ENCODE measurements at places on chromosomes 6 and 20.
A peak's percentile ranks its signal among the peaks of the same experiment; 100 is the strongest.

- no peak for DNase-seq
Observed at GRCh38 chr6:15893556-15894253, 230.9 kb upstream of the DTNBP1 start.

DNA sequence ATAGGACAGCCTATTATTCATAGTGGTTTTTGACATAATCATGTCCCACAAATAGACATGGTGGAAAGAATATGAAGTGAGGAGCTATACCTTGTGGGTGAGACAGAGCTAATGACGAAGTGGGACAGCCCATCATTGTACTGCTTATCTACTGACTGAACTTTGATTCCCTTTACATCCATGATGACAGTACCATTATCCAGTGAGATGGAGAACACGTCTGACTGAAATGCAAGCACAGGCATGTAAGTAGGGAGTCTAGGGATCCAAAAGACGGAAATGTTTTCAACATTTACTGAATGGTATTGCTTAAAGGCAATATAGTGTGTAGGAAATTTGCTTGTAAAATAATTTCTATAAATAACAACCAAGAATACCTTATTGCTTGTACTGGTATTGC, 43.5 kb downstream of the FAM229B start:
- DNase-seq, result no peak

GRCh38 chr6:109236115-109237076, 141.1 kb downstream of the CEP57L1 start:
- no peak for DNase-seq

DNA sequence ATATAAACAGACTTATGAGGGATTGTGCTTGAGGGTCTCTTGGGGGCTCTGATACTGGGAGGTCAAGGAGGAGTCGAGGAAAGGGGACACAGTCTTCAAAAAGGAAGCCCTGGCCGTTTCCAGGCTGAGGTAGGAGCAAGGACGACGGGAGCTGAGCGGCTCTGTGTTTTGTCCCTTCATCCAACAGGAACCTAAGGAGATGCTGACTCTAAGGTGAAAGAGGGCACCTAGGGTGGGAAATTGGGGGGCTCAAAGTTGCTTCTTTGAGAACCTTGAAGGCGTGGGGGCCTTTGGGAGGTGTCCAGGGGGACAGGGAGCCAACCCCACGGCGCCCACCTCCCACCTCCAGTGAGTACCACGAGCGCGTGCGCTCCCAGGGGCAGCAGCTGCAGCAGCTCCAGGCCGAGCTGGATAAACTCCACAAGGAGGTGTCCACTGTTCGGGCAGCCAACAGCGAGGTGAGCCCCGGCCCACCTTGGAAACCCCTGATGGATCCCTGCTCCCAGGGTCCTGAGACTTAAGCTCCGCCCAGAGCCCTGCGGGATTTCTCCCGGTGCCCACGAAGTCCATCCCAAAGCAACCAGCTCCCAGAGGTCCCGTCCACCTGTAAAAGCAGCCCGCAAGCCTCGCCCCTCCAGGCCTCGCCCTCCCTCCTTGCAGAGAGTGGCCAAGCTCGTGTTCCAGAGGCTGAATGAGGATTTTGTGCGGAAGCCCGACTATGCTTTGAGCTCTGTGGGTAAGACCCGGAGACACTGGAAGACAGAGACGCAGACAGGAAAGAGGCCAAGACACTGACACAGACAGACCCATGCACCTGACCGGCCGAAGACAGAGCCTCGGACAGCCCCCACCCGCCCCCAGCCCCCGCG, 2.9 kb downstream of the SPAG4 start:
- DNase-seq, result no peak

DNA sequence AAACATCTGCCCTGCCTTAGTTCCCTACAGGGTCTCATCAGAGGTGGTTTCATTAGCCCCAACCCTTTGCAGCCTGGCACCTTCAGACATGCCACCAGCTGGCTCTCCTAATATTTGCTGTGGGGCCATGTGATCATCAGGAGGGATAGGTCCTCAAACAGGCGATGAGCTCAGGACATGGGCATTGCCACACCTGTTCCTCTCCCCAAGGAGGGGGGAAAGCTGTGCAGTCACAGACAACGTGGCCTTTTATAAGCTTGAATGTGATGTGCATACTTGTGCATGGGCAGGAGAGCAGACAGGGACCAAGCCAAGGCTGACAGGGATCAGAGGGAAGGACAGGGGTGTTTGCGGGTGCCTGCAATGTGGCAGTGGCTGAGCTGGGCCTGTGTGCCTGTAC, 78.8 kb upstream of the ZNFX1 start:
- no peak for DNase-seq

DNA sequence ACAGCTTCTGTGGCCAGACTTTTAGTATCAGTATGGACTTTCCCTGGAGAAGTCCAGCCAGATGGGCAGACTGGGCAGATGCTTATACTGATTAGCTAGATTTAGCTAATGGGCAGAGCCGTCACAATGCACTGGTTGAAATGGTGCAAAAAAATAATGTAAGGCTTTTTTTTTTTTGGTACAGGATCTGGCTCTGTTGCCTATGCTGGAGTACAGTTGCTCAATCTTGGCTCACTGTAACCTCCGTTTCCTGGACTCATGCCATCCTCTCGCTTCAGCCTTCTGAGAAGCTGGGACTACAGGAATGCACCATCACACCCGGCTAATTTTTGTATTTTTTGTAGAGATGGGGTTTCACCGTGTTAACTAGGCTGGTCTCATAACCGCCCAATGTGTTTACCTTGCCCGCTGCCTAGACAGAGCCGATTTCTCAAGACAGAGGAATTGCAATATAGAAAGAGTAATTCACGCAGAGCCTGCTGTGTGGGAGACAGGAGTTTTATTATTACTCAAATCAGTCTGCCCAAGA, 16.4 kb upstream of the KIFC1 start:
- peak; percentile 71 for DNase-seq

DNA sequence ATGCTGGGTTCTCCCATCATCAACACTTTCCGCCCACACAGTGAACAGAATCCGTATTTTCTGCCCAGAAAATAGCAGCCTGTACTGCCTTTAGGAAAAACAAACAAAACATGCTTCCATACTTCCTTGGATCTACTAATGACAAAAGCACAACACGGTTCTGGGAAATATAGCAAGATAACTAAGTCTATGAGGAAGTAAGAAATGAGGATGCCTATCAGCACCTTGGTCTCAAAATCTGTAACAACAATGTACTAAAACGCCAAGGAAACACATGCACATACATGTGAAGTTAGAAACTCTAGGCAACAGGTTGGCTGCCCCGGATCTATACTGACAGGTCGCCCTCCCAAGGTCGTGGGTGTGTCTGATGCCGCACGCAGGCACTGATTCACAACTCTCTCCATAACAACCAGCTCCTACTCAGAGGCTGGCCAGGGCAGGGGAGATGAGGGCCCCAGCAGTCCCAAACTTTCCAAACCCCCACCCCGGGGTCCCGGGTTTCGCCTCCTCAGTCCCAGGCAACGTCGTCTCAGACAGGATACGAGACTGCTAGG, 710 bp downstream of the BTBD9 start:
- DNase-seq, result peak; percentile 19

DNA sequence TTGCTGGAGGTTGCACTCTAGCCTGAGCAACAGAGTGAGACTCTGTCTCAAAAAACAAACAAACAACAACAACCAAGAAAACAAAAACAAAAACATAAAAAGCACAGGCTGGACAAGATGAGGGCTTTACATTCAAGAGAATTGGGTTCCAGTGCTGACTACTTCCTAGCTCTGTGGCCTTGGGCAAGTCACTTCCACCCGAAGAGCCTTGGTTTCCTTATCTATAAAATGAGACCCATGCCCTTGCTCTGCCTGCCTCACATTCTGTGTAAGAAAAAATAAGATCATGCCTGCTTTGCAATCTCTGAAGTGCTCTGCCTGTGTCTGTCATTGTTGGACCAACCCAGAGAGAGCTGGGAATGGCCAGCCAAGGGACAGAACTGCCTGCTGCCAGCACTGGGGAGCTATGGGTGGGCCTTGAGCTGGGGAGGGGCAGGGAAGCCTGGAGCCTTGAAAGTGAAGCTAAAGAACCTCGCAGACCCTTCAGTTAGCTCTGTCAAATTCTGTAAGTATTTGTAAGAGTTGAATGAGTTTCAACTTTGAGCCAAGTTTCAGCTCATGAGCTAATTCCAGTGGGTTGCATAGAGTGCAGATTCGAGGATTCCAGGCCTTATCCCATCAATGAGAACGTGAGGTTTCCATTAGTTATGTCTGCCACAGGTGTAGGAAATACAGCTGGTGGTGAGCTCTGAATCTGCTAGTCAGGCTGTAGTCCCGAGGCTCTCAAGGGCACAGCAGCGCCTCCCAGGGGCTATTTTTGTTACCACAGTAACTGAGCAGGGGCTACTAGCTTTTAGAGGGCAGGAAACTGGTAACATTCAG, 93.2 kb downstream of the DLGAP4 start:
- no peak for DNase-seq

DNA sequence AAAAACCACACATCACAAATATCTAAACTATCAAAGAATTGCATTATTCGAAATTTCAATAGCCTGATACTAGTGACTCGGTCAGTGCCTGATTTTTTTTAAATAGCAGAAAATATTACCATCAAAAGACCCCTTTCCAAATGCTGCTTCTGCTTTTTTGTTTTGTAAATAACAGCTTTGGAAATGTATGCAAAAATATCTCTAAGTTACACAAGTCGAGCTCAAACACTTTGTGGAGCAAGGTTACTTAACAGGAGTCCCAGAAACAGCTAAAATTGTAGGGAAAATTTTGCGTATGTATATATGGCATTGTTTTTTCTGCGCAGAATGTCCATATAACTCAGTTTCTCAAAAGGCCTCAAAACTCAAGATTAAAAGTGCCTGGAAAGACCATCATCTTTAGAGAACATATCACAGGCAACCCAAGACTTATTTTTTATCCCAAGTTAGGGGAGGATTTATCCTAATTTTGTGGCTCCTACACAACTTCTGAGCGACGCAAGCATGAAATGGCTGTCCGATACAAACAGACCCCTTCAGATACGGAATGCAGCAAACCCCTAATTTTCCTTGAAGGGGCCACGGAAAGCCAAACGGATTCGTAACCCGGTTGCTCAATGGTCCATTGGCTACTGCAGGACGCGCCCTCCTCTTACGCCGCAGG, 1.3 kb downstream of the CEP85L start:
- DNase-seq, result no peak

DNA sequence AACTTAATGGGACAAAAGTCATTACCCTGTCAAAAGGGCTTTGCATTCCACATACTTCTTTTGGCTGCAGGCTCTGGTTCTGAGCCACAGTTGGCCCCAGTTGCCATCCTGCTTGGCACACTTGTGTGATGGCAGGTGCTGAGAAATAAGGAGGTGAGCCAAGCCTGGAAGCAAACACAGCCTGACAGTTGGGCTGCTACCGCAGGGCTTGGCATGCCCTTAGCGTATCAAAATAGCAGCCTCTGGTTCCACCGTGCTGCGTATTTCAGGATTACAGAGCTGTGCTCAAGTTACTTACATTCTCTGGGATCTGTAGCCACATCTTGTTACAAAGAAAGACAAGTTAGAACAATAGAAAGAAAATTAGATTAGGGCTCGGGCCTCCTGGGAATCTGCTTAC, 11.1 kb downstream of the MTHFD1L start:
- DNase-seq, result no peak

DNA sequence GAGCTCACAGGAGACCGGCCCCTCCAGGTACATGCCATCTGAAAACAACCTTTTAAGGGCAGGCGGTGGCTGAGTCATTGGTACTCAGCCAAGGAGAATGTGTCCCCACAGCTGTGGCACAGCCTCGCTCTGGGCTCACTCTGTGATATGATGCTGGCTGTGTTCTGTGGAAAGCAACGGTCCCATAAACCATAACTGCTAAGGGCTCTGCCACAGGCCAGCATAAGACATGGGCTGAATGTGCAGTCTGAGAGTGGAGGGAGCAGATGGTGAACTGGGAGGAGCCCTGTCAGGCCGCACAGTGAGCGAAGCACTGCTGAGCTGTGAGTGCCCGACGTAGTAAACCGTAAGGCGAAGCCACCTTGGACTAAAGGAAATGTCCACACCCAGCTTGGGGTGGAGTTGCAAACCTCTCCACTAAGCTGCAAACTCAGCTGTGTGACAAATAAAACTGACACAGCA, 375.8 kb downstream of the THBS2 start:
- DNase-seq, result no peak

DNA sequence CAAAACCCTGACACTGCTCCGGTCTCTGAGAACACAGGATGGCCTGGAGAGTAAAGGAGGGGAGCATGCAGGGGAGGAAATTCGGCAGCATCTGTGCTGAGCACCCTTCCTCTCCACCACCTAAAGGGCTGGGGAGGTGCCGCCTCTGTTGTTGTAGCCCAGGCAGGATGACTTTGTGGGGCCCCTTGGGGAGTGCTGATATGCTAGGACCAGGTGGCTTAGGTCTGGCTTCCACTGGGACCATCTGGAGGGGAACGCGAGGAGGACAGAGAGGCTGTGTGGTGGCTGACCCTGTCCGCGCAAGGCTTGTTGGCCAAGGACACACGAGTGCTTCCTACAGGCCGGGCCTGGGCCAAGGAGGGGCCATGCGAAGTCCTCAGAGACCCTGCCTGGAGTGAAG, 9.9 kb upstream of the RPS6KA2 start:
- DNase-seq, result no peak

DNA sequence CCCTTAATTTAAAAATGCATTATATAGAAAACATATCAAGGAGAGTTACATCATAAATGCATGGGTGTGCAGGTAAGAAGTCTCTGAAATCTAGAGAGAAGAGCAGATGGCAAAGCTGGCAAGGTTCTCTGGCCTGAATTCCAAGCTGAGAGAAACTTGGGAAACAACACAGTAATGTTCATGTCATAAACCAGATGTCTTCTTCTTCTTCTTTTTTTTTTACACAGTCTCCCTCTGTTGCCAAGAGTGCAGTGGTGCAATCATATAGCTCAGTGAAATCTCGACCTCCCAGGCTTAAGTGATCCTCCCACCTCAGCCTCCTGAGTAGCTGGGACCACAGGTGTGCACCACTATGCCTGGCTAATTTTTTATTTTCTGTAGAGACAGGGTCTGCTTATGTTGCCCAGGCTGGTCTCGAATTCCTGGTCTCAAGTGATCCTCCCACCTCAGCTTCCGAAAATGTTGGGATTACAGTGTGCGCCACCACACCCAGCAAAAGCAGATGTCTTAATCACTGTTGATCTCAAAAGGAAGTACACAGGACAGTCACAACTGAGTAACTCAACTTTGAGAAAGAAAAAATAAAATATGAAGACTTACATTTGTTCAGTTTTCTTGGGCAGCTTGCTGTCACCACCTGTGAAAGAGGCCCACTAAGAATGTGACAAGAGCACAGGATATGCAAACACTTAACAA, 77.3 kb downstream of the DNAAF9 start:
- peak; percentile 42 for DNase-seq

- no peak for DNase-seq
Observed at GRCh38 chr6:17018425-17018824, 83.4 kb upstream of the STMND1 start.

GRCh38 chr20:24235296-24236175, 233.9 kb upstream of the SYNDIG1 start:
- no peak for DNase-seq

DNA sequence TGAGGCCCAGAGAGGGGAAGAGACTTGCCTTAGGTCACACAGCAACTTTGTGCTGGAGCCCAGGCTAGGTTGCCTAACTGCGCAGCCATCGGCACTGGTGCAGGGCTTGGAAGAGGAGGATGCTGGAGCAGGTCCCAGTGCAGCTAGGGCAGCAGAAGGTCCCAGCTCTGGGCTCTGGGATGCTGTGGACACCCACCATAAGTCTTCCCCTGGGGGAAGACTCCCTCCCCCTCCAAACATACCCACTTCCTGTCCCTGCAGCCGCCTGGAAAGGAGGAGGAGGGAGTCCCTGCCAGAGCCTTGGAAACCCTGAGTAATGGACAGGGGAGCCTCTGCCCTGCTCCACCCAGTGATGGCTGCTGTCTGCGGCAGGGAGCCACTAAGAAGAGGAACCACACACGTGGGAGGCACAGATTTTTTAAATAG, 93.6 kb downstream of the NCR2 start:
- DNase-seq, result no peak

GRCh38 chr20:60058879-60059278, 100.7 kb downstream of the CDH26 start:
- DNase-seq, result no peak
